ENCODE measurements at places on chromosomes 7 and 10.

- no peak for DNase-seq
Measured at GRCh38 chr10:13823709-13824405, 237.1 kb downstream of the PRPF18 start.

- no peak for DNase-seq
Measured at GRCh38 chr7:115574681-115575291, 455.8 kb downstream of the TFEC start.

DNA sequence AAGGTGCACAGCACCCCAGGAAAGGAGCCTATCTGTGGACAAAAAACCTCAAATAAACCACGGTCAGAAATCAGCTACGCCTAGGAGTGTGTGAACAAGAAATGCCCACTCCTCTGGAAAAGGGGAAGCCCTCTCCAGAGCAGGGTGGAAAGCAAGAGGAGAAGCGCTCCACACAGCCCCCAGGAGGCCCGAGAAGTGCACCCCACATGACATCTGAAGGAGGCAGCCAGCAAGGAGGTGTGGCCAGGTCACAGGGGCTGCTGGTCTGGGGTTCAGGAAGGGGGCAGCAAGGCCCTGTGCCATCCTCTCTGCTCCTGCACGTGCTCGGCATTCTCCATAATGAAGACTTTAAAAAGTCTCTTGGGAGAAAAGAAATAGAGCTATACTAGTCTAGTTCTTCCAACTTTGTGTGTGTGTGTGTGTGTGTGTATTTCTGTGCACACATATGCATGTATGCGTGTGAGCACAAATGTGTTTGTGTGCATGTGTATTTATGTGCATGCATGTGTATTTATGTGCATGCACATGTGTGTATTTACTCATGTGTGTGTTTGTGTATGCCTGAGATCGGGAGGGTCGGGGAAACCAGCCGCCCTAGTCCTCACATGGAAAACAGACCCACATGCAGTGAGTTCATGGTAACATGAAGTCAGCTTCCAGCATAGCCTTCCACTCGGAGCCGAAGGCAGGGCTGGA is 76.5 kb downstream of the TNS3 start:
- DNase-seq: no peak

- no peak for DNase-seq
Measured at GRCh38 chr10:86330778-86331763, 35.5 kb downstream of the GRID1 start.

GRCh38 chr7:42461537-42461936 is 224.5 kb upstream of the GLI3 start:
- DNase-seq: no peak

GRCh38 chr7:151484971-151485707 is 34.6 kb downstream of the RHEB start:
- DNase-seq: no peak

- no peak for DNase-seq
Measured at GRCh38 chr10:100468978-100469377, 6.2 kb downstream of the WNT8B start.

GRCh38 chr10:73131913-73132686 is 21.8 kb downstream of the NUDT13 start:
- no peak for DNase-seq

DNA sequence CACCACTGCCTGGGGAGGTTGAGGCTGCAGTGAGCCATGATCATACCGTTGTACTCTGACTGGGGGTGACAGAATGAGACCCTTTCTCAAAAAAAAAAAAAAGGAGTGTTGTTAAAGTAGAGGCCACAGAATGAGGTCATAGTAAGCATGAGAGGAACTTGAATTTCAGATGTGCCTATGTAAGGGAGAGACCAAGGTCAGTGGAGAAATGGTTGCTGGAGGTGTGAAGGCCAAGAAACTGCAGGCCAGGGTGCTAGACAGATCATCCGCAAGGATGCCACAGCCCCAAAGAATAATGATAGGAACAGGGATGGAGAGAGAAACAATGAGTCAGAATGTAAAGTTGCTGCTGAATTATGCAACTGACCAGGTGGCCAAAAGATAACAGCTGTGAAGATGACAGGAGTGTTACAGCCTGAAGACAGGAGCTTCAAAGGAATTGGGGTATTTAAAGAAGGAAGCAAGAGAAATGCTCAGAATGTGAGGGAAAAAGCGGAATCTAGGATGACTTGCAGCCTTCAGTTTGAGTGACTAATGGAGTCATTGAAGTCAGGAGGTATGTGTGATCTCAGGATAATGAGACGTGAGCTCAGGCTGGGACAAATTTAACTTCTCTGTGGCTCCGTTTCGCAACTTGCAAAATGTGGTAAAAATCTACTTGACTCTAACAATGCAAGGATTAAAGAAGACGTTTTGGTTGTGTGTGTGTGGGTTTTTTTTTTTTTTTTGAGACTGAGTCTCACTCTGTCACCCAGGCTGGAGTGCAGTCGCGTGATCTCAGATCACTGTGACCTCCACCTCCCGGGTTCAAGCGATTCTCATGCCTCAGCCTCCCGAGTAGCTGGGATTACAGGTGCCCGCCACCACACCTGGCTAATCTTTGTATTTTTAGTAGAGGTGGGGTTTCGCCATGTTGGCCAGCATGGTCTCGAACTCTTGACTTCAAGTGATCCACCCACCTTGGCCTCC is 22.2 kb downstream of the TYW1B start:
- no peak for DNase-seq

- DNase-seq: no peak
Measured at GRCh38 chr10:119431034-119431772, 111.3 kb downstream of the RGS10 start.

DNA sequence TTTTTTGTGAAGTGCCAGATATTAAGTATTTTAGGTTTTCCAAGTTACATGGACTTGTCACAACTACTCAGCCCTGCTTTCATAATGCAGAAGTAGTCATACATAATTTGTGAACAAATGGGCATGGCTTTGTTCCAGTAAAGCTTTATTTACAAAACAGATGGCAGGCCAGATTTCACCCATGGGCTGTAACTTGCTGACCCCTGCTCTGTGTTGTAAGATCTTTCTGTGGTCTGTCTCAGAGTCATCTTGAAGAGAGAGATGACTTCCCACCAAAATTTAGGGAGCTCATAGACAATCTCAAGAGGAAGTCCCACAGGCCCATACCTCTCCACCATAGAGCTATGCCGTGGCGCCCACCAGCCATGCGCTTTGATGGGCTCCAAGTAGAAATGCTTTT is 616.1 kb downstream of the LRMDA start:
- no peak for DNase-seq

DNA sequence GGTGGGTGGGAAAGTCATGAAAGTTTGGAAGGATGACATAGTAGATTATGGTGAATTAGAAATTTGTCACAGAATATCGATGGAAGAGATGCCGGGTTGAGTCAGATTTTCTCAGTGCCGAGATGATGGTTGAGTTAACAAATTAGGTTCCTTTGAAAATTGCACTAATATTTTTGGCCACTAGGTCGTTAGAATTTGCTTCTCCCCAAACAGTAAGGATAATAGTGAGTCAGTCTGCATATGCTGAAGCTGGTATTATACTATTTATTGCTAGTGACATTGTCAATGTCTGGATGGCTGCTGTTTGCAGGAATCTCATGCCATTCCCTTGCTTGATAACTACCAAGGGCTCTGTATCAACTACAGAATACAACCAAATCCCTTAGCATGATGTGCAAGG is 37.7 kb upstream of the MINDY3 start:
- DNase-seq: no peak

GRCh38 chr10:45444976-45445898 is 71.2 kb downstream of the ALOX5 start:
- no peak for DNase-seq

GRCh38 chr7:94270772-94271171 is 123.9 kb upstream of the COL1A2 start:
- DNase-seq: no peak

DNA sequence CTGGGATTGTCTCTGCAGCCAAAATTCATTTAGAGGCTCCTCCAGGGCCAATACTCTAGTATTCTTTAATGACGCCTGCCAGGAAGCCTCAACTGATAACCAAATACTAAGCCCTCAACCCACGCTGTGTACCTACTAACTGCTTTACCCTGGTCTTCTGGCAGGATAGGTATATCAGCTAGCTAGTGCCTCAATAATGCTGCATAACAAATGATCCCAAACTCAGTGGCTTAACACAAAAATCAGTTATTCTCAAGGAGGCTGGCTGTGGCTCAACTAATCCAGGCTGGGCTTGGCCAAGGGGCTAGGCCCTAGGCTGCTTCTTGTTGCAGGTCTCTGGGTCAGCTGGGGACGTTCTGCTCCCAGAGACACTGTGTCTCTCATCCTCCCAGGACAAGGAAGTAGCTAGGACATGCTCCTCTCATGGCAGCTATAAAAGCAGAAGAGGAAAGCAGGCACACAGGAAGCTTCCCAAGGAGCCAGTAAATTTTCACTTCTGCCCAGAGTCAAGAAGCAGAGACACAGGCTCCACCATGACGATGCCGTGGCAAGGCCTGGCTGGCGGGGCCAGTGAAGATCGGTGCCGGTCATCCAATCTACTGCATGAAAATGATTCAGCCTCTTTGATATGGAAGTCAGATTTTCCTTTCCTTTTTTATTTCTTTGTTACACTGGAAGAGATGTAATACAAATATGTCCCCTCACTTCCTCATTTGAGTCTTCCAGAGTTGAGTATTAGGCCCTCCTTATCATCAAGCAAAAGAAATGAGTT is 28.6 kb upstream of the COL13A1 start:
- no peak for DNase-seq

GRCh38 chr7:2750004-2750407 is 62.0 kb downstream of the AMZ1 start:
- no peak for DNase-seq

- no peak for DNase-seq
Measured at GRCh38 chr7:140640060-140640637, 464 bp downstream of the DENND2A start.

DNA sequence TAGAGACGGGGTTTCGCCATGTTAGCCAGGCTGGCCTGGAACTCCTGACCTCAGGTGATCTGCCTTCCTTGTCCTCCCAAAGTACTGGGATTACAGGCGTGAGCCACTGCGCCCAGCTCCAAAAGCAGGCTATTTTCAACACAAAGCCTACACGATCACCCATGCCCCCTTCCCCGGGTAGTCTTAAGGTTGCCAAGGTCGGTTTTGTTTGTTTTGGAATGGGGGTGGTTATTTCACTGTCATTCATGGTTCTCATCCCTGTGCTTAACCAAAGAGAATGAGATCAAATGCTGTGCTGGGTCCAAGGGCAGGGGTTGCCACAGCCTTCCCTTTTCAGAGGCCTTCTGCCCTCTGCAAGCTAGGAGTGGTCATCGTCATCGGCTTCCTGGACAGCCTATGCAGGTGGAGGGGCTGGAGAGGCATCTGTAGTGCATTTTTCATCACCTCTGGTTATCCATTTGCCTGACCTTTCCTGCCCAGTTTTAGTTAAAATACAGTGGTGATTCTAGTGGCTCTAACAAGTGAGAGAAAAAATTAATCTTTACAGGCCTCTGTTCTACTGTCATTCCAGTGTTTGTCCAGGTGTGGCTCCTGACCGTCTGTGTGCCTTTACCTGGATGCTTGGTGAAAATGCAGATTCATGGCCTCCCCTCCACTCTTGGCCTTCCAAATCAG is 11.4 kb downstream of the BLVRA start:
- DNase-seq: no peak

- no peak for DNase-seq
Measured at GRCh38 chr7:131861620-131862346, 305.4 kb upstream of the PODXL start.

DNA sequence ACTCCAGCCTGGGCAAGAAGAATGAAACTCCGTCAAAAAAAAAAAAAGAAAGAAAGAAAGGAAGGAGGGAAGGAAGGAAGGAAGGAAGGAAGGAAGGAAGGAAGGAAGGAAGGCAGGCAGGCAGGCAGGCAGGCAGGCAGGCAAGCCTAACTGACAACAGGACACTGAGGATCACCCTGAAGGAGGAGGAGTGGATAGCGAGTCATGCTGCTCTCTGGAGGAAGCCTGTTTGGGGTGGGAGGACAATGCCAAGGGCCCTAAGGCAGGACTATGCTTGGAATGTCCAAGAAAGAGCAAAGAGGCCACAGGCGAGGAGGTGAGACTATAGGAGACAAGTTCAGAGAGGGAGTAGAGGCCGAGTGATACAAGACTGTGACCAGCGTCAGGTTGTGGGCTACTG is 107.0 kb upstream of the PARD3 start:
- no peak for DNase-seq

DNA sequence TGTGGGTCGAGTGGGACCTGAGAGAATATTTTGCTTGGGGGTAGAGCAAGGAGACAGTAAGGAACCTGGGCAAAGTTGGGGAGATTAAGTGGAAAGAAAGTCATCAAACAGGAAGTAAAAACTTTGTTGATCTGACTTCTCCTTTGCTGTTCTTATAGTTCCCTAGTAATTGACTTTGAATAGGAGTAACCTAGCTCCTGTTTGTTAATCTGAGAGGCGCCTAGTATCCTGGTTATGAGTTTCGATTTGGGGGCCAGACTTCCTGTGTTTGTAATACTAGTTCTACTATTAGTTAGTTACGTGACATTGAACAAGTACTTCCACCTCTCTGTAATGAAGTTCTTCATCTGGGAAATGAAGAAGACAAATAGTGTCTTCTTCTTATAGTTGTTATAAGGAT is 99.1 kb downstream of the ZNF365 start:
- DNase-seq: no peak

DNA sequence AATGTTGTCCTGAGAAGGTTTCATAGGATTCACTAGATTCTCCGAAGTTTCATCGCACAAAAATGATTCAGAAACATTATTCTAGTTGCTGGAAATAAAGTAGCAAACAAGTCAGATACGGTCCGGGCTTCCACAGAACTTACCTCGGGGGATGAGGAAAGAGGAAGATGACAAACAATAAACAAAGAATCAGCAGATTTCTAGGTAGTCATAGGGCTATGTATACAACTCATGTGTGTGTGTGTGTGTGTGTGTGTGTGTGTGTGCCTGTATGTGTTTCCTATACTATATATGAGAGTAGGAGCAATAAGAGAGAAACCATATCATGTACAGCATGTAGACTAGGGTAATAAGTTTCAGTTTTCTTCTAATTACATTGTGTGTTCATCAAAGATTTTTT is 16.5 kb downstream of the TMEM236 start:
- no peak for DNase-seq

DNA sequence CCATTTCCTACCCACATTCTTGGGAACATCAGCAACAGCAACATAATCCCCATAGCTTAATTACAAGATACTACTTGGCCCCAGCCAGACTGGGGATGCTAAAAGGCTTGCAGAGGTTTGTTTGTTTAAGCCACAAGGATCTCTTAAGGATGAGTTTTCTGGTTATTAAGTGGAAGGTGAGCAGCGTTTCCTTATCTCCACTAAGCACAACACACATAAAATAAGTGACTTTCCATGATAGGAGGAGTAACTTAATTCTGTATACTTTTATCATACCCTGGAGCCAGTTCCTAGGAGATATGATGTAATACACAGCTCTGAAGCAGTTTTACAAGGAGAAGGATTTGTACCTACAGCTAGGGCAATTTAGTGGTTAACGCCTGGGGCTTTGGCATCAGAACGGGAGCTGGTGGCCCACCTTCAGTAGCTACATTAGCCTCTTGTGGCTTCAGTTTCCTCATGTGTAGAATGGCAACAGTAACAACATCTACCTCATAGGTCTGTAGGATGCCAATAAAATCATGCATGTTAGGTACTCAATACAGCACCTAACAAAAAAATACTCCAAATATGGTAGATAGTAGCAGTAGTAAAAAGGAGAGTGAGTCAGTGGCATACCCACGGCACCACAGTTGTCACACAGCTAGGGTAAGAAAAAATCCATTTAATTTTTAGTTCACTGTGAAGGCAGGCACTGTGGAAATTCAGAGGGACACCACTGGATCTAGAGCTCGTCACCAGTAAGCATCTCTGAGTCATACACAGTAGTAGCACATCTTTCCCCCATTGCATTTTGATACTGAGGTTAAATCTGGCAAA is 55.2 kb downstream of the DOCK4 start:
- DNase-seq: no peak
